ENCODE measurements at places on chromosomes 12 and 14.

- DNase-seq = no peak
Observed at GRCh38 chr12:75086091-75087038, 123.3 kb downstream of the KCNC2 start.

GRCh38 chr14:95482627-95483308, 33.7 kb downstream of the SYNE3 start:
- no peak for DNase-seq

- DNase-seq = no peak
Observed at GRCh38 chr12:120598674-120599463, 17.7 kb upstream of the POP5 start.

DNA sequence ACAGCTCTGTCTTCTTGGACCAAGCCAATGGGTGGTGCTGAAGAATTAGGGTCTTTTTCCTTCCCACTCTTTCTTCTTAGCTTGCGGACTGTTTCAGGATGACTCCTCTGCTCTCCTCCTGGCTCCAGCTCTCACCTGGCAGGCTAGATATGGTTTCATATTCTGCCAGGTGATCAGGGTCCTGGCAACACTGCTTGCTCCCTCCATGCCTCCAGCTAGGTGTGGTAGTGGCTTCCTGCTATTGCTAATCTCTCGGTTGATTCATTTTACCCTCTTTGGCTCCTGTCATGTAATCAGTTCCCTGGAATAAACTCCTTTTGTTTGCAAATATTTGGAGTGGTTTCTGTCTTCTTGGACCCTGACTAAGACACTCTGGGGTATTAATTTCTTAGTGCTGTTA, 4.3 kb upstream of the GZMH start:
- no peak for DNase-seq

- no peak for DNase-seq
Observed at GRCh38 chr14:104892531-104893434, 27.7 kb downstream of the CEP170B start.

GRCh38 chr12:55188974-55189556, 31.8 kb upstream of the OR10A7 start:
- DNase-seq = peak; percentile 61

DNA sequence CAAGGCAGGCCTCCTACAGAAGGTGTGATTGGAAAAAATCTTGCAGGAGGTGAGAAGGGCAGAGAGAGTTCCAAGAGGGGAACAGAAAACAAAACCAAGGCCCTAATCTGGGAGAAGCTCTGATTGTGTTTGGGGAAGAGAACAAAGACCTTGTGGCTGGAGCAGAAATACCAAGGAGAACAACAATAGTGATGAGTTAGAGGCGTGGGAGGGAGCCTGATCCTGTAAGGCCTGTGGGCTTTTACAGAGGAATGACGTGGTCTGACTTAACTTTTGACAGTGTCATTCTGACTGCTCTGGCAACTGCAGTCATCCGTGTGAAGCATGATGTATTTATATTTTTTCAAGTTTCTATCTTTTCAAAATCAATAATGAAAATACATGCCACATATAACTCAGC, 200.6 kb downstream of the ANO4 start:
- DNase-seq = no peak

- peak; percentile 93 for DNase-seq
Observed at GRCh38 chr12:25997201-25997963, 38.9 kb downstream of the RASSF8 start.

DNA sequence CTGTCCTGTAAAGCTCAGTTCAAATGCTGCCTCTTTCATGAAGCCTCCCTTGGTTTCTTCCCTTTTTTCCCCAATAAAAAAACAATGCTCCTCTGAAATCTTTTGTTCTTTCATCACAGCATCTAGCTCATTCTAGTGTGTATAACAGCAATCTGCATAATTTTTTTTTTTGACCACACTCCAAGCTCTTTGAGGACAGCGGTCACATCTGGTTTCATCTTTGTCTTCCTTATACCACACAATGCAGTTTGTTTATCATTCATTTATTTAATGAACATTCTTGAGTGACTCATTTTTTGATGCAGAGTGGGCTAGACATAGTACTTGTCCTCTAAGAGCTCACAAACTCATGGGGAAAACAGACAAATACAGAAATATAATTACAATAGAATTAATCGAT, 7.3 kb downstream of the GNG2 start:
- DNase-seq = peak; percentile 50

DNA sequence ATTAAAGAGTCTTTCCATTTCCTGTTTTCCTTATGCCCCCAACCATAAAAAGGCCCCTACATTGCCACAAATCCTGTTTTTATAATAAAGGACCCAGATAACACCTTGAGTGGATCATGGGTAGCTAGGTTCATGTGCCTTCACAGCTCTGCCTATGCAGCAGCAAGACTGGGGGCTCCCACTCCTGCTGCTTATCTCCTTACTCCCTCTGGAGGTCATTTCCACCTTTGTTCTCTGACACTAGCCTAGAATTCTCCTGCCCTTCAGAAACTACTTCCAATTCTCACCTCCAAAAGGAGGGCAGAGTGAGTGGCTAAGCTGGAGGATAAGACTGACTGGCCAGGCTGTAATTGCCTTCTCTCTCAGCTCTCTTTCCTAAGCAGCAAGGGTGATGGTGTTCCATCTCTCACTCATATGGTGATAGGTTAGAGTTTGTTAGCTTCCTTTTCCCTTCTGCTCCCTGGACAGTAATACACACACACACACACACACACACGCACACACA, 20.0 kb upstream of the STAC3 start:
- no peak for DNase-seq

DNA sequence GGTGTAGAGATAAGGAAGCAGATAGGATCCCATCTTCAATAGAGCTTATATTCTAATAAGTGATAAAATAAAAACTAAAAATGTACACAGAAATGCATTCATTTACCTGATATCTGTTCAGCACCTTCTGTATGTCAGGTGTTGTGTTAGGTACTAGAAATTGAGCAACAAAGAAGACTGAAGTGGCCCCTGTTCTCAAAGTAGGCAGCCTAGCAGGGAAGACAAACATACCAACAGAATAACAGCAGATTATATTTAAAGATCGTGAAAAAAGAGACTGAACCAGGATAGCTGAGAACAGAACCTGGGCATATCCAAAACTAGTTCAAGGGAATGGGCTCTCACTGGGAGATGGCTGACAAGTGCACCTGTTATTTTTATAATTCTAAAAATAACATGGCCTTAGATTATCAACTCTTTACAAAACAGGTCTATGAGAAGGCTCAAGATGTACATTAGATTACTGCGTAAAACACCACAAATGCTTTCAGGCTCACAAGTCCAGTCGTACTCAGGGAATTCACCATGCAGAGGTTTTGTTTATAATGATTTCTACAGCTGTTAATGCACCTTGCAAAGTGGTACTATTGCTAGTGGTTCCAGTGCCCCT, 16.4 kb downstream of the ANO6 start:
- DNase-seq = no peak

DNA sequence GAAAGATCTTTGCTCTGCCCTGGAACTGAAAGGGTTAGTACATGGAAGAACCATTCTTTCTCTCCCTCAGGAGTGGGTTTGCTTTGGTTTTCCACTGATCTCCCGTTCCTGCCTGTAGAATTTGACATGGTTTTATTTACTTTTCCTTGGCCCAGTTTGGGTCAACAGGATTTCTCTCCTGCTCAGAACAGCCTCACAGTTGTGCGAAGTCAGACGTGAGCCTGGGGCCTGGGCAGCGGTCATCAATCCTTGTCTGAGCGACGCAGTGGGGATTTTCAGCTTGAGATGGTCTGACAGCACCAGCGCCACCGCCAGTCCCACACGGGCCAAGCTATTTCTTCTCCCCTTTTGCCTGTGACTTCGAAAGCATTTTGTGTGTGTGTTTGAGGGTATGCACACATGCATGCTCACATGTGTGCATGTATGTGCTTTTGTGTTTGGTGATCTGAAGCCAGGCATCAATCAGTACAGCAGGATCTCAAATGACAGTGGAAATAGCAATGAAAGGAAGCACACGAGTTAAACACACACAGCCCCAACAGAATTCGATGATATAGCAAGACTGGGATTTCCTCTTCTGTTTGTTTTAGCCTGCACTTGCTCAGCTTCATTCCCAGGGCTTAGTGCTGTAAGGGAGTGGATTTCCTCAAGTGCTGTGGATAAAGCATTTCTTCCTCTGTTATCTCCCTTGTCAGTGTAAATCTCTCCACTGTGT, 58.3 kb downstream of the SMOC1 start:
- no peak for DNase-seq

DNA sequence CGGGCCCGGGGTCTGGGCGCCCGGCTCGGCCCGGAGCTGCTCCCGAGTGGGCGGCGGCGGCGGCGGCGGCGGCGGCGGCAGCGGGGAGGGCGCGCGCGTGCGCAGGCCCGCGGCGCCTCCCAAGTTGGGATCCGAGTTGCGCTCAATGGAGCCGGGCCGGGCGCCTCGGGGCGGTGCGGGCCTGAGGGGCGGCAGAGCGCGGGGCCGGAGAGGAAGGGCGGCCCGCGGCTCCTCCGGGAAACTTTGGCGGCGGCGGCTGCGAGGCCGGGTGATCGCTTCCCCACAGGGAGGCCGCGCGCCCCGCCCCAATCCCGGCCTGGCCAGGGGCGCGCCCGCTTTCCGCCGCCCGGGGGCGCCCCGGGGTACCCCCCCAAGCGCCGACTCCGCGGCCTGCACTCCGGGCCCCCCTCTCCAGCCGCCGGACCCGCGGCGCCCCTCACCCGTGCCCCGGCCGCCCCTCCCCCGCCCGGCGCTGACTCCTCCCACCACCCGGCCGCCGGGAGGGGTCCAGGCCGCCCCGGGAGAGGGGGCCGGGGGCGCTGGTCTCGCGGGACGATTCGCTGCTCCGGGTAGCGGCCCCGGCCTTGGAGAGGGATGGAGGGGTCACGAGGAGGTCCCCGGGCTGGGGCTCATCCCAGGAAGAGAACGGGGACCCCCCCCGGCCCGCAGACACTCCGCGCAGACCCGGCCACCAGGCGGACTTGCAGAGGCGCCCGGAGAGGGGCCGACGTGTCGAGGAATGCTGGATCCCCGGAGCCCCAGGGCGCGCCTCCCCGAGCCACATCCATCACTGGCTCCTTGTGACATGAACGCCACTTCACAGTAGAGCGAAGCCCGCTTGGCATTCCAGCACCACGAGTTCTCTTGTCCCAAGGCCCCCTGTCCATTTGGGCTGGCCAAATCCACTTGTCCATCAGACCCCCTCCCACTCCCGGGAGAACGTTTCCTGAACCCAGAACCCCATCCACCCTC, at the start of gene RILPL1:
RILPL1 (minus strand) TSS at position 48 of the 972 bp plus-strand sequence. CDS start 237 bp downstream, outside the sequence.
- peak; percentile 34 for DNase-seq

DNA sequence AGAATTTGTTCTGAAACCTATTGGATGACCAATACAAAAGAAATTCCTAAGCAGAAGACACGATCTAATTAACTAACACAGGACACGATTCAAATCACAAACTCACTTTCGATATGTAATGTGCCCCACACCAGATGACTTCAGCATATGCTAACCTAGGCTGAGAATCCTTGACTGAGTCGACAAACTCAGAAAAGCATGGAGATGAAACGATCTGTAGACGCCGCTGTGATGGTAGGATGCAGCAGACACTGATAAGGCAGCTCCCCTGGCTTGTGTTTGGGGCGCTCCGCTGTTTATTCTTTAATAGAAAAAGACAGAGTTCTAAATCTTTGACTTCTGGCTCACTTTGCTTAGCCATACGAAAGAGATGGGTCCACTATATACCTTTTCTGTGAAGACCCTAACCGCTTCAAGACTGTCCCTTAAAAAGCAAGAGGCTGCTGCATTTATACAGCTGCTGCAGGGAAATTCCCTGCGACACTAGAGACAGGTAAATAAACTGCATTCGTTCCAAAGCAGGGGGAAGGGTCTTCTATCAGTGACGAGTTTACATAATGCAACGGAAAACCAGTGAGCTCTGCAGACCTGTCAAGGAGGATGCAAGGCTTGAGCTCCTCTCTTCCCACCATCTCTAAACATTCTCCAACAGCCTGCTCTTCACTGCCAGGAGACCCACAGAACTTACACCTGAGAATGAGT, 929 bp downstream of the CHD8 start:
- DNase-seq = no peak

GRCh38 chr14:93012951-93013719, 90.2 kb downstream of the CHGA start:
- DNase-seq = peak; percentile 51

- DNase-seq = no peak
Observed at GRCh38 chr12:89256060-89256459, 96.2 kb downstream of the DUSP6 start.

- DNase-seq = no peak
Observed at GRCh38 chr14:78637489-78637888, 467.3 kb downstream of the NRXN3 start.

DNA sequence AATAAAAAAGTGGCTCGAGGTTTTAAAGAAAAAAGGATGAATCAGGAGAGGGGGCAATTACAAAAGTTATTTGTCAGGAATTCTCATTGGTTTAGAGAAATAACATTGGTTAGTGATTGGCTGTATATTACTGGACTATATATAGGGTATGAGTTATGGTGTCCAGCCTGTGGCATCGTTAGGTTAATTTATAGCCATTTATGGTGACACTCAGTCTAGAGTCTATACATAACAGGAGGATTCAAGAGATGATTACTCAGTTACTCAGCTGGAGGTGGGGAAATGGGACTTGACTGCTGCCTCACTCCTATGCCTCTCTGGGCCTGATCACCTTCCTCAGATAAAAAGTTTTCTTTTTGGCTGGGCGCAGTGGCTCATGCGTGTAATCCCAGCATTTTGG, 25.6 kb upstream of the NFYB start:
- DNase-seq = no peak

DNA sequence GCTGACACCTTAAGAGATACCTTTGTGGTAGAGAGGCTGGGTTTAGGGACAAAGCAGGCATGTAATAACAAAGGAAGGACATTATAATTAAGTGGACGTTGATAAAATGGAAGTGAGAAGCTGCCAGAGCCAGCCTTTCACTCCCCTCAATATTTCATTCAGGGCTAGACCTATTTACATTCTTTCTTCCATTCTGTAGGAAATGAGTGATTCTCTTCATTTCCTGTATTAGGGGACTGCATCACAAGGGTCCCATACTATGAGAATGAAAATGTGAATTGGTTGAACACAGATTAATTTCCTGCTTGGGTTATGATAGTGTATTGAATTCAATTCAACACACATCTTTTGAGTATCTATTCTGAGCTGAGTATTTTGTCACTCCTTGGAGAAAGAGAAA, 143.0 kb downstream of the OTOGL start:
- no peak for DNase-seq

GRCh38 chr12:128387811-128388422, 120.9 kb downstream of the TMEM132C start:
- DNase-seq = no peak

DNA sequence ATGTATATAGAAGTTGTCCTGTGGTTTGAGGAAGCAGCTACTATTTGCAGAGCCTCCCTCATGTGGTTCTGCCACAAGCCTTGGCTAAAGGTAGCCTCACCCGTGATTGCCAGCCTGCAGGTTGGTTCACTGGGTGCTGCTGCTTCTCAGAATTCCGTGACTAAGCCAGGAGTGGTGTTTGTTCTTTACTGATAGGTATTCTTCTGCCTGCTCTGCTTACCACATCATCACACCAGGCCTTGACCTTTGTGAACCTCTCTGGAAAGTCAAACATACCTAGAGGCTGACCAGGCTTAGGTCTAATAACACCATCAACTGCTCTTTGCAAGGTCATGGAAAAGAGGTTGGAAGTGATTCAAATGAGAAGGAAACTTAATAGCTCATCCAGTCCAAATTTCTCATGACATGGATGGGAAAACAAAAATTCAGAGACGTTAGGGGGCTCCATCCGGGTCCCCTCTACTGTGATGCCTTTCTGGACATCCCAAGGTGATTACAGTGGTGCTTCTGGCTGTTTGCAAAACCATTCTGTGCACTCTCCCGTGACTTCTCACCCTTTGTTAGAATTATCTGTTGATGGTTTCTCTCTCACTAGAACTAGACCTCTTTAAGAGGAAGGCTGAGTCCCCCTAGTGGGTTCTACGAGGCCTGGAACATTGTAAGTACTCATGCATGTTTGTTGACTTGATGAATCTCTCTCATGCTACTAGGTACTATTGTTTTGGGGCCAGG, 8.5 kb upstream of the SOCS2 start:
- peak; percentile 30 for DNase-seq

Data from fibroblast of gingiva (primary cell).